ENCODE measurements at places on chromosomes 6 and 20. TPM values are rescaled to one million over a fixed set of nuclear protein-coding genes. Genes with fewer than 3 reads are reported as not detected.

The MUC22 gene
- not detected for total RNA-seq

The PGC gene
- total RNA-seq = not detected

The PACSIN1 gene
- not detected for total RNA-seq

The TAGAP gene
- total RNA-seq = not detected

The CEP162 gene
- total RNA-seq = 3.9 TPM

The MROH8 gene
- total RNA-seq = 0.25 TPM

The TSPYL4 gene
- 5.7 TPM for total RNA-seq

The SLC32A1 gene
- not detected for total RNA-seq

The GABRR1 gene
- not detected for total RNA-seq

The ISM1 gene
- total RNA-seq = 0.06 TPM

The RAB32 gene
- 70.1 TPM for total RNA-seq

The GGTLC1 gene
- not detected for total RNA-seq

The NKX2-4 gene
- total RNA-seq = not detected

The ANKEF1 gene
- 2.3 TPM for total RNA-seq

The HLA-DPB1 gene
- total RNA-seq = 33.0 TPM

The PCSK2 gene
- total RNA-seq = not detected

The RFX6 gene
- total RNA-seq = not detected

The RAET1L gene
- total RNA-seq = not detected

The EBF4 gene
- total RNA-seq = under 0.01 TPM

The SSTR4 gene
- total RNA-seq = not detected

The DLK2 gene
- 1.1 TPM for total RNA-seq

The MYB gene
- total RNA-seq = not detected

The RPS21 gene
- 639 TPM for total RNA-seq

The TPX2 gene
- total RNA-seq = 25.2 TPM

The GCM1 gene
- total RNA-seq = not detected

The PLCB4 gene
- total RNA-seq = 11.9 TPM

The CAGE1 gene
- under 0.01 TPM for total RNA-seq

The TNFRSF21 gene
- total RNA-seq = 8.7 TPM

The BRD2 gene
- 46.0 TPM for total RNA-seq

The CCN6 gene
- not detected for total RNA-seq

The EDN1 gene
- 486 TPM for total RNA-seq

The RBBP8NL gene
- not detected for total RNA-seq

The B3GAT2 gene
- total RNA-seq = not detected

The MUC21 gene
- total RNA-seq = not detected

The PAX1 gene
- not detected for total RNA-seq

The CDK19 gene
- 4.2 TPM for total RNA-seq

The HLA-DQB1 gene
- not detected for total RNA-seq

The R3HDML gene
- total RNA-seq = not detected

Measured in bladder microvascular endothelial cell (primary cell).